ENCODE measurements at places on chromosomes 3 and 15.

- DNase-seq: no peak
Measured at GRCh38 chr3:152321200-152321954, 52.6 kb downstream of the MBNL1 start.

- DNase-seq: no peak
Measured at GRCh38 chr3:151673974-151674373, 59.8 kb upstream of the AADACL2 start.

- peak; percentile 38 for DNase-seq
Measured at GRCh38 chr3:12461097-12461649, 23.1 kb upstream of the TSEN2 start.

DNA sequence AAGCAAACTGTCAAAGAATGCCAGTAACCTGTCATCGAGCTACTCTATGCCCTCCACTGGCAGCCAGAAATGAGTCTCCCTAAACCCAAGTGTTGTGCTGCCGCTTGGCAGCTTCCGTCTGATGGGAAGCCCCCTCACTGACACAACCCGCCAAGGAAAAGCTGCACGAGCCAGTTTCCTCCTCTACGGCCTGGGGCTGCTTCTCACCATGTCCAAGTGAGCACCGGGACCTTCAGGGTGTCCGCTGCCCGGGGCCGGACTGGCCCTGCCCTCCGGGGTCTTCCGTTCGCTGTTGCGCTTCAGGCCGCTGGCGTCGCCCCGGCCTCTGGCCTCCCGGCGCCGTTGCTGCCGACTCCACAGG, 490 bp downstream of the TOMM70 start:
- peak; percentile 53 for DNase-seq

- DNase-seq: no peak
Measured at GRCh38 chr3:188261011-188261410, 107.1 kb downstream of the LPP start.

GRCh38 chr3:113552851-113553250, 20.5 kb downstream of the SIDT1 start:
- no peak for DNase-seq

DNA sequence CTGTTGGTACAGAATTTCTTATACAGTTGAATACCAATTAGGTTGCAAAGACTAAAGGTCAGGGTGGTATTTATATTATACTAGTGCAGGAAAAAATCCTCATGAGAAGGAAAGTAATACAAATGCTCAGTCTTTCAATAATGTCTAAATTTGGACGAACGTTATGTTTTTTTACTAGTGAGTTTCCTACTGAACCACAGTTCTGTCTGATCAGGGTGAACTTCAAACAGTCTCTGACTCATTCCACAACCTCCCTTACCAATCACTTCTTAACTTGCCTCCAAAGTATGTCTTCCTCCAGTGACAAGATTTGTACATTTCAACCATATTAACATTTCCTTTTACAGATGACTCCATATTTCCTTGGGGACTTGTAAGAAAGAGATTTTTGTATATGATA, 3.4 kb downstream of the TMEM212 start:
- DNase-seq: no peak

DNA sequence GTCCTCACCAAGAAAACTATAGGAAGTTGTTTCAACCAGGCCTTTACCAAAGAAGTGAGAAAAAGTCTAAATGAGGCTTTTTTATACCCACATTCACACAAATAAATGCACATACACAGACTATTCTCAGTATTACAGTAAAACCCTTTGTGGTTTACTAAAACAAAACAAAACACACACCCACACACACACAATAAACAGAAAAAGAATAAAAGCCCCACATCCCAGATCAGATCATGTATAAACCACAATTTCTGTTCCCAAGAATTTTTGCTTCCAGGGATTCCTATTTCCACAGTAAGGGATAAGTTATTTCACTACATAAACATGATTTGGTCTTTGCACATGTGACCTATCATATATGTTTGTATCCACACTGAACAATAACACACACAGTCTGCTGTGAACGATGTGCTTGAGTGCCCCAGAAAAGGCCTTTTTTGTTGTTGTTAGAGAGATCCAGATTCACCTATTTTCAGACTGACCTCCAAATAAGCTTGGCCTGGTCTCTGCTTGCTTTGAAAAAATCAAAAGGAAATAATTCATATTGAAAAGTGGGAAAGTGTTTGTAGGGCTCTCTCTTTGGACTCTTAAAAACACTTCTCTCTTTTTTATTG, 283.4 kb upstream of the ATP11B start:
- DNase-seq: no peak

DNA sequence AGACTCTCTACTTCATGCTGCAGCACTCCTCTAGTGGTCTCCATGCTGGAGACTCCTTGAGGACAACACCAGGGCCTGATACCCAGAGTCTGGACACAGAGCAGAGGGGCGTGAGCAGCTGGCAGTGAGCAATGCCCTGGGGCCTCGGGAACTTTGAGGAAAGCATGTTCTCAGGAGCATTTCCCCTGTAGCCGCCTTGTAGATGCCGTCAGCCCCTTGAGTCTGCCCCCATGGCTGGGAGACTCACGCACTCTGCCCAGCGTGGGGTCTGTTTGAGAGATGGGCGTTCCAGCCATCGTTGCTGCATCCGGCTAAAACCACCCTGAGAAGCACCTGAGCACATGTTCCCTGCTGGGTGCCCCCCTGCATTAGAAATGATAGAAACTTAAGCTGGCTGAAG, 56.8 kb downstream of the PLXNA1 start:
- no peak for DNase-seq

DNA sequence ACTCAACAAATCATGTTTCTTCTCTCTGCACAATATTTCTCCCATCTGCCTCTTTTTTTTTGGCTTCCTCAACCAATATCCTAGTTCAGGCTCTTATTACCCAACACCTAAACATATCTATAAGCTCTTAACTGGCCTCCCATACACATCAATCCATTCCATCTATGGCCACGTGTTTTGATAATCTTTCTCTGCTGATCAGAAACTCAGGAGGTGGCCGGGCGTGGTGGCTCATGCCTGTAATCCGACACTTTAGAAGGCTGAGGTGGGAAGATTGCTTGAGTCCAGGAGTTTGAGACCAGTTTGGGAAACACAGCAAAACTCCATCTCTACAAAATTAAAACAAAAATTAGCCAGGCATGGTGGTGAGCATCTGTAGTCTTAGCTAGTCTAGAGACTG, 68.4 kb downstream of the IGF2BP2 start:
- no peak for DNase-seq

DNA sequence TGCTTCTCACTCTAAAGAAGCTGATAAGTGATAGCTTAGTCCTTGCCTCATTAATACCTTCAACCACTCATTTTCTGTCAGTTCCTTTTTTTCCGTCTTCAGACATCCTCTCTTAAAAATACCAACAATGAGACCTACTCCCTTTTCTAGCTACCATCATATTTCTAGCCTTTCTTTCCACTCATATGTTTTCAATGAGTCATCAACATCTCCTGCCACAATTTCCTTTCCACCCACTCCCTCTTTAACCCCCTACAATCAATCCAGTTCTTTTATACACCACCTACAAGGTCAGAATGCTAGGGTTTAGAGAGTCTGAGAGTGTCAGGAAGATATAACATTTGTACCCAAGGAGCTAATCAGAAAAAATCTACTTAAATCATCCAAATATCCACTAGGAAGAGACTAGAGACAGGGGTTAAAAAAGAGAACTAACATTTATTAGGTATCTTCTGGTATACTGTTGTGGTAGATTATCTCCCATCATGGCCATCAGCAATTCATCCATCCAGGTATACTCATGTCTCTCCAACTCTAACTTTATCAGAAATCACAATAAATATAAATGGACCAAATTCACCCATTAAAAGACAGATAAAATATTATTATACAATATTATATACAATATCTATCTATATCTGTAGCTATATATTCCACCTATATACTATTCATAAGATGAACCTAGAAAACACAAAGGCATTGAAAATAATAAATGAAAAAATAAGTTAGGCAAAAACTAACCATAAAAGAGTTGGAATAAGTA, 42.5 kb downstream of the MYLK start:
- DNase-seq: no peak

DNA sequence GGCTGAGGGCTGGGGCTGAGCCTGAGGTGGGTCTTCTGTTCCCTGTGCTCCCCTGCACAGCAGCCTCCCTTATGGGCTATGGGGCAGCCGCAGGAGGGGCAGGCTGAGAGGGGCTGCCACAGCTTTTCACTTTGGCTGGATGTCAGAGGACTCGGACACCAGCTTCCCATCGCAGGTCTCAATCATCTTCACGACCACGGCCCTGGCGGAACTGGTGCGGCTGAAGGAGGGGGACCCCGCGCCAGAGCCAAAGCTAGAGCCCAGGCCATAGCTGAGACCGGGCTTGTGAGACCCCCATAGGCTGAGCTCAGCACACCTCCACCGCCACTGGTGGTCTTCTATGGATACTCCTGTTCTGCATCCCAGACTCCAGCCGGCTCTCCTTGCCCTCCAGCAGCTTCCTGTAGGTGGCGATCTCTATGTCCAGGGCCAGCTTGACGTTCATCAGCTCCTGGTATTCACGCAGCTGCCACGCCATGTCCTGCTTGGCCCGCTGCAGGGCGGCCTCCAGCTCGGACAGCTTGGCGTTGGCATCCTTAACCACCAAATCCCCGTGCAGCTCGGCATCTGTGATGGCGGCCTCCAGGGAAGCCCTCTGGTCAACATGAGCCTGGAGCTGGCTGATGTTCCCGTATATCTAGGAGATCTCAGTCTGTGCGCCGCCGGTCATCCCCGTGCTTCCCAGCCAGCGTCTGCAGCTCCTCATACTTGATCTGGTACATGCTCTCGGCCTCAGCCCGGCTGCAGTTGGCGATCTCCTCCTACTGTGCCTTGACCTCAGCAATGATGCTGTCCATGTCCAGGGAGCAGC, 181.7 kb upstream of the SYNPR start:
- no peak for DNase-seq

- no peak for DNase-seq
Measured at GRCh38 chr3:90102146-90102545, 994.7 kb downstream of the EPHA3 start.

GRCh38 chr3:192890347-192891335, 27.0 kb downstream of the MB21D2 start:
- no peak for DNase-seq

DNA sequence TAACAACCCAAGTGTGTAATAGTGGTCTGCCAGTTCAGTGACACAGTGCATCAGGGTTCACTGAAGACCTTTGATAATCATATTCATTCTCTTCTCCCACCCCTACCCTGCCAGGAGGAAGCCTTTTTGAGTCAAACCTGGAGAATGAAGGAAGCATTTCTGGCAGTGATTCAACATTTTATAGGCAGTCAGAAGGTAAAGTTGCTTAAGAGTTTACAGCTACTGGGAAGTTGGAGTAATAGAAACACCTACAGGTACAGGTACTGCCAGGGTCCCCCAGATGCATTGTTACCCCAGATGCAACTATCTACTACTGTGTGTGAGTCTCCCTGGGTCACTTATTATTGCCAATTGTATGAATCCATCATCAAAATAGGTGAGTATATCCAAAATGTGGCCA, 146.9 kb upstream of the EIF1B start:
- DNase-seq: no peak

- no peak for DNase-seq
Measured at GRCh38 chr15:31060429-31061140, 40.9 kb downstream of the TRPM1 start.

- no peak for DNase-seq
Measured at GRCh38 chr3:4498446-4498845, 5.3 kb downstream of the ITPR1 start.

All from stimulated activated CD8-positive, alpha-beta memory T cell treated with anti-CD3 and anti-CD28 coated beads, Interleukin-4, amount 100 ng/mL, for 48 hours (primary cell).